PC-9 (cell line): ENCODE measurements at places on chromosomes 2 and 18.

DNA sequence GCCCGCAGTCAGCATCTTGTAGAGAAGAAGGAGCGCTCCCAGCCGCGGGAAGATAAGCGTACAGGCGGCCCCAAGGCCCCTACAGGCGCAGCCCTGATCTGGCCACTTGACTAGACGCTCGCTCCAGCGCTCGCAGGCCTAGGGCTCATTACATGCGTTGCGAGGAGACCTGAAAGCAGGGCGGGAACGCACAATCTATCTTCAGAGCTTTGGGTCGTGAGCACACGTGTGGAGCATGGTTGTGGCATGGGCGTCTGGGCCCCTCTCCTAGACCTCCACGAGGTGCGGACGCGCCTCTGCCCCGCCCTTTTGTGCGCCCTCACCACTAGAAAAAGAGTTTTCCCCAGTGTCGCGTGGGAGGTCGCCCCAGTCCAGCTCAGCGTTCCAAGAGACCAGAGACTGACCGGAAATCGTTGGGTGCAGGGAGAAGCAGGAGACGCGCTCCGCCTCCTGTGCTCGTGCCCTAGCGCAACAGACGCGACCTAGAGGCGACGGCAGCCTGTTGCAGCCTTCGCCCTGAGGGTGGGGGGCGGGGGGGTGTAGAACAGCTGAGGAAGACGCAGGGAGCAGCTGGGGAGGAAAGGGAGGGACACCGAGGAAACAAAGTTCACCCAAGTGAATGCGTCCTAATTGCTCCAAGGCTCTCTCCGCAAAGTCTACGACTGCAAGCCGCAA is 12.6 kb downstream of the NR4A2 start:
- no peak for DNase-seq

GRCh38 chr18:68822926-68823325 is 25.0 kb downstream of the CCDC102B start:
- no peak for DNase-seq

GRCh38 chr2:39128919-39129391 is 8.1 kb upstream of the SOS1 start:
- no peak for DNase-seq

- no peak for DNase-seq
Measured at GRCh38 chr2:105688946-105689345, 55.8 kb upstream of the NCK2 start.

GRCh38 chr2:8872821-8873432 is 35.5 kb upstream of the KIDINS220 start:
- peak; percentile 2 for DNase-seq

- no peak for DNase-seq
Measured at GRCh38 chr2:15926252-15926651, 14.1 kb upstream of the MYCN start.

- DNase-seq, result no peak
Measured at GRCh38 chr18:60421356-60422118, 49.0 kb upstream of the MC4R start.

DNA sequence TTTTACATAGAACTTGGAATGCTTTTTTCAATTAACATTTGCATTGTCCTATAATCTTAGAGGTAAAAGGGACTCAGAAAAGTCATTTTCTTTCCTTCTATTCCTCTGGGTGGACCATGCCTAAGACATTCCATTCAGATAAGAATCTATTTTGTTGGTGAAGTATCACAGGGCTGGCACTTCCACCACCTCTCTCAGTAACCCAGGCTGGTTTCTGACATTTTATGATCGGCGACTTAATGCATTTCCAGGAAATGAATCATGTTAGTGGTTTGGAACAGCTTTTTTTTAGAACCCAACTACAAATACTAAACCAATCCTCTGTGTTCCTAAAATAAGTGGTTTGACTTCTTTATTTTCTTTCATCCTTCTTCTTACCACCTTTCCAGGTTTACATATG is 27.0 kb downstream of the GAD1 start:
- DNase-seq, result peak; percentile 17

DNA sequence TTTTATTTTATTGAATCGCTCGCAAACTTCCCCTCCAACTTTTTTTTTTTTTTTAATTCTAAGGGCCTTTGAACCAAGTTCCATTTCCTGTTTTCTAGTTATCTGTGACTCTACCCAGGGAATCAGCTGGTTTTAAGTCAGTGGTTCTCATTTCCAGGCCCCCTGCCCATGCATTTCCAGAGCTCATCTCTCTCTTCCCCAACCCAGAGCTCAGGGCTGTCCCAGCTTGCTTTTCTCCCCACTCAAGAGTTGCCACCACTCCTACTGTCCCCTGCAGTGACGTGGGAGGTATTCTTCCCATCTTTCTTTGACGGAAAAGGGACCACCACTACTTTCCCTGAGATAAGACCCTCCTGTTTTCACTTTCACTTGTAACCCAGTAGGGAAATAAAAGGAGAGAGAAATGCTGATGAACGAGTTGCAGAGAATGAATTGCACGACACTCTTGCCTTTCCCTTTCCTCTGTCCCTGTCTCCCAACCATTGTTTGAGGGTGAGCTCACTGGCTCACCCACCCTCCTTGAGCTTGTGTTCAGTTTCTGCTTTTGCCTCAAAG is 42.1 kb downstream of the TET3 start:
- no peak for DNase-seq

DNA sequence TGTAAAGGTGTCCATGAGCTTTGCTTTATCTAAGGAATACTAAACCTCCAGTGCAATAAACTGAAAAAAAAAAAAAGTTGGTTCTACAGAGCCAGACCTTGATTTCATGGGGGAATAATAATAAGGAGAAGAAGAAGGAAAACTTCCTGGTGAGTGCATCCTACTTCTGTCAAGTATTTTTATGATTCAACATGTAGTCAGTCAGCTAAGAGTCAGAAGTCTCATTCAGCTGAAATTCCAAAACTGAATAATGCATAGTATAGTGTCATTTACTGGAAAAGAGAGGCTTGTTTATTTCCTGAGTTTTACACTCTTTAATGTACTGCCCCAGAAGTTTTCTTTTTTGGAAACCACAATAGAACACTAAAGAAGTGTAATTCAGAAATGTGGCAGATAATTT is 77.8 kb upstream of the TACR1 start:
- no peak for DNase-seq

GRCh38 chr2:16722677-16723076 is 57.0 kb upstream of the CYRIA start:
- DNase-seq, result no peak

DNA sequence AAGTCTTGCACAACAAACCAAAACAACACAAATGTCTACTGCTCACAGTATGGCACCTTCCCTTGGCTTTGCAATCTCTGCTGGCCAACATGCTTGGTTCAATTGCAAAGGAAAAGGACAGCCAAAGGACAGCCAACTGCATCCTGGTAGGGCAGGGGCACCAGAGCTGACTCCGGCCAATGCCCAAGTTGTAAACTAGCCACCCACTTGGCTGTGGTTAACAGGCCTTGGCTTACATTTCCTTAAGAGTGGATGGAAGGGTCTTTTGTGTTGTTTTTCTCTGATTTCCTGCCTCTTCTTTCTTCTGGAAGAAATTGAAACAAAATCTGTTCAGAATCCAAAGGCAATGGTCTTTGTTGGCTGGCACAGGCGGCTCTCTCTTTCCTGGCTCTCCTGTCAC is 119.1 kb upstream of the TRIB2 start:
- no peak for DNase-seq

DNA sequence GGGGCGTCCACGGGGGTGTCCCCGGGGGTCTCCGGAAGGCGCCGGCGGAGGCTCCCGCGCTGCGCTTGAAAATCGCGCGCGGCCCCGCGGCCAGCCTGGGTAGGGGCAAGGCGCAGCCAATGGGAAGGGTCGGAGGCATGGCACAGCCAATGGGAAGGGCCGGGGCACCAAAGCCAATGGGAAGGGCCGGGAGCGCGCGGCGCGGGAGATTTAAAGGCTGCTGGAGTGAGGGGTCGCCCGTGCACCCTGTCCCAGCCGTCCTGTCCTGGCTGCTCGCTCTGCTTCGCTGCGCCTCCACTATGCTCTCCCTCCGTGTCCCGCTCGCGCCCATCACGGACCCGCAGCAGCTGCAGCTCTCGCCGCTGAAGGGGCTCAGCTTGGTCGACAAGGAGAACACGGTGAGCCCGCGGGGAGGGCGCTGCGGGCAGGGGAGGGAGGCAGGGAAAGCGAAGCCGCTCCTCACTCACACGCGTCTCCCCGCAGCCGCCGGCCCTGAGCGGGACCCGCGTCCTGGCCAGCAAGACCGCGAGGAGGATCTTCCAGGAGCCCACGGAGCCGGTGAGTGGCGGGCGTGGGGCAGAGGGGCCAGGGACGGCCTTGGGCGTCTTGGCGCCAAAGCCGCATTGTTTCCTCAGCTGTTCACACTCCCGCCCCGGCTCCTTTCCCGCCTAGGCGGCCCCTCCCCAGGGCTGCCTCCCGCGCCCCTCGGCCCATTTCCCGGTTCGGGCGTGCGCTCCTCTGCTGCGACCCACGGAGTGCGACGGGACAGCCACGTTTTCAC is at the start of gene RRM2:
Gene RRM2 (plus strand): TSS at position 240 of the 781 bp plus-strand sequence. CDS start 60 bp downstream, at position 300.
- DNase-seq, result peak; percentile 83

DNA sequence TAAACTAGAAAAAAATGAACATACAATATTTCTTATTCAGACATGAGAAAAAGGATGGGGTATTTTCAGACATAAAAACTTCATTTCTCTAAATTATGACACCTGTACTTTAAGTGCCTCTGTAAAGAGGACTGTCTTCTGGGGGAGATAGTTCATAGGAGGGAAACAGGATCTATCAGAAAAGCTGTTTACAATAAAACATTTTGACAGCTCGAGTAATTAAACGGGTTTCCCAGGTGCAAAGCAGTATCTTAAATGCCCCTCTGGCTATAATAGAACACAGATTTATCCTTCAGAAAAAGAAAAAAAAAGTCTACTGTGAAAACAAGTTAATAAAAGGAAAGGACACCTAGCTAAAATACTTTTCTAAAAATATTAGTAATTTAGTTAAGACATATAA is 311.4 kb upstream of the UBE2E3 start:
- DNase-seq, result no peak

DNA sequence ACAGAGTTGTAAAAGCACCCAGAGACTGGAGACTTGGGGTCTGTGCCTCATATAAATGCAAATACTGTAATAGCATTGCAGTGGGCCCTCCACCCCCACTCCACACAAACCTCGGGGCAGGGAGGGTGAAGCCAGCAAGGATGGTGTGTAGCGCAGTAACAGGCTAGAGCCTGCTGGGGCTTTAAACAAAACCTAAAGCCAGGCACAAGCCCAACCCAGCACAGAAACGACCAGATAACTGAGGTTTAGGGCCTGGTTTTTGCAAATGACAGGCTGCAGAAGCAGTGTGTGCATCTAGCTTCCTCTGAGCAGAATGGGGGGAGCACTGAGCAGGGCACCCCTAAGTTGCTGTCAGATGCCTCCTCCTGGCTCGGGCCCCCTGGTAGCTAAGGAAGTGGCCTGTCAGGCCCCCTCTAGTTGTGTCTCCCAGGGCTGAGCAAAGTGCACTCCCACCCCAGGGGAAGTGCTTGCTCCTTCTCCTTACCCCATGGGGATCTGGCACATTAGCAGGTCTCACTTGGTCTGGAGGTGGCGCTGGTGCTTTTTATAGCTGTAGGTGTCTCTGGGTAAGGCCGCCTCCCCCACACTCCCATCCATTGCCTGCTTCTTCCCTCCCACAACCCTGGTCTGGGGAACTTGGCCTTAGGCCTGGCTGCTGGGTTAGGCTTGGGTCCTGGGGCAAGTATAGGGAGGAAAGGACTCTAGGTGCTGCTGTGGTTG is 135.1 kb downstream of the CELF4 start:
- no peak for DNase-seq

DNA sequence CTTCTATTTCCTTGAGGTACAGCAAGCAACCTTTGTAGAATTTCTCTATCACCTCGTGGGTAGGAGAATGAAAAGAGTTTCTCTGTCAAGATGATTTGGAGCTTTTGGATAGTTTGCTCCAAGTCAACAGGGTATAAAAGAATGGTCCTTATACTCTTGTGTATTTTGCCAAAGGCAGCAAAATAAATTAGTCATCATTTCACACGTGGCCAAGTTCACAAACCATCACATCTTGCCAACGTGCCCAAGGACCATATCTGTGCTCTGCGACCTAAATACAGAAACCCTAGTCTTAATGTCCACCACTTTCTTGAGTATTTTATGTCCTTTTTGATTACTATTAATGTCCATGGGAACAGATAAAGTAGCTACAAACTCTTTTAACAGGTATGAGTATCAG is 262.9 kb downstream of the AFF3 start:
- DNase-seq, result no peak

GRCh38 chr2:9473985-9474360 is 378 bp upstream of the IAH1 start:
- DNase-seq, result no peak

DNA sequence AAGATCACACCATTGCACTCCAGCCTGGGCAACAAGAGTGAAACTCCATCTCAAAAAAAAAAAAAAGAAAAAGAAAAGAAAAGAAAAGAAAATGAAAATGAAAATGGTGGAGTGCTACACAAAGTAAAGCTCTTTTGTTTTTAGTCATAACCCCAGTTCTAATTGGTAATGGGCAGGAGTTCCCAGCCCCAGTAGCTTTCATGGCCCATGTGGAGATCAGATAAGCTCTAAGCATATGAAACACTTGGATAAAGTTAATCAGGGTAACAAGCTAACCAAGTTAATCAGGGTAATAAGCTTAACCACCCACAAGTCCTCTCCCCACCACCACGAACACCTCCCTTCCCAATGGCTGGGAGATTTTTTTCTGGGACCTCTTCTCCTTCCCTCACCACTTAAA is 240.8 kb downstream of the BCL11A start:
- no peak for DNase-seq

DNA sequence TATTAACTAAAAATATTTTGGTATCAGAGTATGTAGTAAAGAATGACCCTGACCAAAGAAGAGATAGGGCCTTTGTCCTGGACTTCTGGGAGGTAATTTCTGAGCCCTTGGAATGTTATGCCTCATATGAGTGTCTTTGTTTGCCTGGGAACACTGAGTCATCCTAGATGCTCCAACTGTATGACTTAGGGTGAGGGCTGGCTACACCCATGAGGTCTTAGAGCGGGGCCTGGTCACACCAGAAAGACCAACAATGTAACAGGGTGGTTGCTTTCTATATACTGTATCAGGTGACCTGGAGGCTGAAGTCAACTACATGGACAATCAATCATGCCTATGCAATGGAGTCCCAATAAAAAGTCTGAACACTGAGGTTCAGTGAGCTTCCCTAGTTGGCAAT is 253.1 kb downstream of the MBD2 start:
- no peak for DNase-seq
